Dermis microvascular lymphatic vessel endothelial cell (primary cell): ENCODE measurements at places on chromosomes 2 and 18. TPM values are rescaled to one million over a fixed set of nuclear protein-coding genes. Genes with fewer than 3 reads are reported as not detected.

DNA sequence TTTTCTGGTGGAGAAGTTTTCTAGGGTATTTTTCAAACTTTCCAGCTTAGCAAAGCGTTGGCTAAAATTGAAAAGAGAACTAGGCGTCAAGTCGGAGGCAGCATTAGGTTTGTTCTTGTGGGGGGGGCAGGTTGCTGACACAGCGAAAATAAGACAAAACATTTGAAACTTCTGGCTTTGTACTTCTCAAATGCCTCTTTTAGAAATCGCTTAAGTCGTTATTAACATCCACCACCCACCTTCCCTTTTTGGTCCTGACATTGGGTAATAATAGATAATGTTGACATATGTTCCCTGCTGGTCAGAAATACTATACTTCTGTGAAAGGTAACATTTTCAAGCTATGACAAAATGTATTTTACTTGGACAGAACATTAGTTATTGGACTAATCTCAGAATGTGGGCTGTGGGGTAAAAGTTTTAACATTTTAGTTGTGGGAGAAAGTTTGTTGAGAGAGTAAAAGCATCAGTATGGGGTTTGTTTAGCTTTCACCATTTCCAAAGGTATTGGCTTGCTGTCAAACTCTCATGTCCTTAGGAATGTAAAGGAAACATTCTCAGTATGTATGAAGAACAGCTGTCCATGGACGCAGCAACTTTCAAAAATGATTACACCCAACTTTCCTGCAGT is 88.1 kb upstream of the ZEB2 start:
- DNase-seq: no peak

The DRC1 gene
- total RNA-seq: under 0.01 TPM in 1 of 2 replicates, not detected in the other

The INHBB gene
- total RNA-seq: 20.4 and 35.3 TPM in 2 replicates

- no peak for DNase-seq
These were observed 115.2 kb upstream of the EPAS1 start for GRCh38 chr2:46181789-46182530.

- DNase-seq: no peak
These were observed 107.3 kb downstream of the C1QL2 start for GRCh38 chr2:119051263-119051662.

DNA sequence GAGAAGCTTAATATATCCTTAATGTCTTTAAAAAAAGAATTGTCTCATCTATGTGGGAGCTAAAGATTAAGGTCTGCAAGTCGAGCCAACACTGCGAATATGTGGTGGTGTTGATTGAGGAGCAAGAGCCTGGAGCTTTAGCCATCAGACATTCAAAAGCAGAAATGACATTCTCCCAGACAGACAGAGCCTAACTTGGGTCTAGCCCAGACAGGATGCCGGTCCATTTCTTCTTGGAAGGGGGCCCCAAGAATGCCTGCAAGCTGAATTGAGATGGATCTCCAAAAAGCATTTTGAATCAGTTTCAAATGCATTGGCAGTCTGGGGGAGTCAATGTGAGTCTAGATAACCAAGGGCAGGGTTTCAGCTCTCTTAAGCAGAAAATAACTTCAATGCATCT is 30.1 kb upstream of the EML4 start:
- DNase-seq: no peak

DNA sequence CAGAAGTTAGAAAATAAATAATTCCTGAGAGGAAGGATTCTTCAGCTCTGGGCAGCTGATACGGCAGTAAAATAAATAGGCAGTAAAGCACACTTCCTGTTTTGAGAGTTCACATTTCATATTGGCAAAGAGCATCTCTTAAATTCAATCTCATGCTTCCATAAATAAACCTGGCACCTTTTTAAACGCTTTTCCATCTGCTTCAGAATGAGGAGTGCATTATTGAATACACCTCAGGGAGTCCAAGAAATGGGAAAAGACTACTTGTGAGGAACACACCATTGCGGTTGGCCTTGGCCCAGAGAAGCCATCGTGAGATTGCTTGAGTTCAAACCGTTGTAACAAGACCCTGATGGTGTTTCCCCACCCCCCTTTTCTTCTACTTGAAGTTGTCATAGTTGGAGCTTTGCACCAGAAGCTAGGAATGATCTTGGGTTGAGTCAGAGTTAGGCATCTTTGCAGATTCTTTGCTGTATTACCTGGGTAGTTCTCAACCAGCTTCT is 123.9 kb downstream of the RDH14 start:
- peak; percentile 27 for DNase-seq

The FHOD3 gene
- total RNA-seq: under 0.01 TPM in 2 replicates

The CDH2 gene
- total RNA-seq: 0.90 and 1.8 TPM in 2 replicates

The CHMP3 gene
- 56.6 and 67.6 TPM in 2 replicates for total RNA-seq

DNA sequence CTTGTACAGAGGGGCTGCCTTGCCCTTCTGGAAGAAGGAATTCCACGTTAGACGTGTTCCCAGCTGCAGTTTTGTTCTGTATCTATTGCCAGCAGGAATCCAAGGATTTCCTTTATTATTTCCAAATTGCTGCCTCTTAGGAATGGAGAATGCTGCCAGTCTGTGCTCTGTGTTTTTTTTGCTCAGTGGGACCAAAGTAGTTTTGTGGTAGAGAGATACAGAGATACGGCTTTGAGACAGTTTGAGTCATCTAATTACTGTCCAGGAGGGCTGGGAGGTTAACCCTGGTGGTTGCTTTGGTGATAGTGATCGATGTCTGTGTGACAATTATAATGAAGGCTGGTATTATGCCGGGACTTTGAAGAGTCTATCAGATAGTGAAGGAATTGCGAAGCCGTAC is 26.3 kb downstream of the ASAP2 start:
- no peak for DNase-seq

GRCh38 chr2:223238301-223238700 is 186.3 kb downstream of the KCNE4 start:
- no peak for DNase-seq

The RAB27B gene
- not detected in 2 replicates for total RNA-seq

DNA sequence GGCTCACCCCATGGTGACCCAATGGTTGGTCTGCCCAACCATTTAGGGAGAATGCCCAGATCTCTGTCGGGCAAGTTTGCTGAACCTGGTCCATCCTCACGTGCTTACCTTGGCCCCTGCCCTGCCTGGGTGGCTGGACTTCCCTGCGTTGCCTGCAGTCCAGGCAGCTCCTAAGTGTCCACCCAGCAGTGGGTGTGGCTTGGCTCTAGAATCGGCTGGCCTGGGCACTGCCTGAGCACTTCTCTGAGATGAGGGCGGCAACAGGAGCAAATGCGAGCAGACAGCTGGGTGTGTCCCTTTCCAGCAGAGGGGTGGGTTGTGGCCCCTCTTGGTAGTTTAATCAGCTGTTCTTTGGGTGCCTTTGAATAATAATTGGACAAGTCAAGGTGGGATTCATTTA is 11.3 kb downstream of the PCARE start:
- DNase-seq: no peak

DNA sequence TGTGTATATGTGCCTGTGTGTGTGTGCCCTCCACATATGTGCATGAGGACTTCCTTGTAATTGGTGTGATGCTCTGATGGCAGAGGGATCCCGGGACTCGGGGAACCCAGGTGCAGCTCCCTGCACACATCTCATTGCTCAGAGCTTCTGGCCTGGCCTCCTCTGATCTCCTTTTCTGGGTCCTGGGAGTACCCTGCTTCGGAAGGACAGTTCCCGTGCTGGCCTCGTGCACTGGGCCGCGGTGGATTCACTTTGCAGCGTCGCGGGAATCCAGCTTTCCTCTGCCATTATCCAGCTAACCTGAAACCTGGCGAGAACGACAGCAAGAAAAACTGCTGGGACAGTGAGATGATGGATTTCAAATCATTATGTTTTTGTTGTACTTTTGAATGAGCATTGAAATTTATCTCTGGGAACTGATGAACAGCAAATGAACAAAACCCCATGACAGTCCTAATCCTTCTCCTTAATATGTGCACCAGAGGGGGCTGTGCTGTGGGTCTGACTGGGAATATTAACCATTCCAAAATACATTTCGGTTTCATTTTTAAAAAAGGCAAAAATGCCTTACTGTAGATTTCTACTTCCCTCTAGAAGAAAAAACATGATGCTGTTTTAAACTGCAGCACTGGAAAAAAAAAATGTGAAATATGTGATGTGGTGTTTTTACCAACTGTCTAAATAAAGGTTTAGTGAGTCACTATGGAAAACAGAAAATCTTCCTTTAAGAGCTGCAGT is 78.2 kb downstream of the PTGR3 start:
- DNase-seq: peak; percentile 5

DNA sequence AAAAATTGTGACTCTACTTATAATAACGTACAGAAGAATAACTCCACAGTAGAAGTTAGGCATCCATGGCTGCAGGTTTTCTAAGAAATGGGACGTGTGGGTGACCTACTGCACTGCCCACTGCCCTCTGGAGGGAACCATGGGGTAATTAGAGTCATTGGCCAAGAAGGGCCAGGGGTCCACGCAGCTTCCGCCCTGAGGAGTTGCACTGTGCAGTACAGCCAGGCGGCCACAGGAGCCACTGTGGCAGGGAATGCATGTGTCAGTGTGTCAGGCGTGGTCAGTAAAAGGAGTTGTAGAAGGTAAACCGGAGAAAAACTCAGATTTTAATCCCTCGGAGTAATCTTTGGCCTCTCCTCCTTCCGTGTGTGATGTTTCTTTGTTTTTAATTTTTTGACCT is 24.8 kb downstream of the NCK2 start:
- DNase-seq: no peak

DNA sequence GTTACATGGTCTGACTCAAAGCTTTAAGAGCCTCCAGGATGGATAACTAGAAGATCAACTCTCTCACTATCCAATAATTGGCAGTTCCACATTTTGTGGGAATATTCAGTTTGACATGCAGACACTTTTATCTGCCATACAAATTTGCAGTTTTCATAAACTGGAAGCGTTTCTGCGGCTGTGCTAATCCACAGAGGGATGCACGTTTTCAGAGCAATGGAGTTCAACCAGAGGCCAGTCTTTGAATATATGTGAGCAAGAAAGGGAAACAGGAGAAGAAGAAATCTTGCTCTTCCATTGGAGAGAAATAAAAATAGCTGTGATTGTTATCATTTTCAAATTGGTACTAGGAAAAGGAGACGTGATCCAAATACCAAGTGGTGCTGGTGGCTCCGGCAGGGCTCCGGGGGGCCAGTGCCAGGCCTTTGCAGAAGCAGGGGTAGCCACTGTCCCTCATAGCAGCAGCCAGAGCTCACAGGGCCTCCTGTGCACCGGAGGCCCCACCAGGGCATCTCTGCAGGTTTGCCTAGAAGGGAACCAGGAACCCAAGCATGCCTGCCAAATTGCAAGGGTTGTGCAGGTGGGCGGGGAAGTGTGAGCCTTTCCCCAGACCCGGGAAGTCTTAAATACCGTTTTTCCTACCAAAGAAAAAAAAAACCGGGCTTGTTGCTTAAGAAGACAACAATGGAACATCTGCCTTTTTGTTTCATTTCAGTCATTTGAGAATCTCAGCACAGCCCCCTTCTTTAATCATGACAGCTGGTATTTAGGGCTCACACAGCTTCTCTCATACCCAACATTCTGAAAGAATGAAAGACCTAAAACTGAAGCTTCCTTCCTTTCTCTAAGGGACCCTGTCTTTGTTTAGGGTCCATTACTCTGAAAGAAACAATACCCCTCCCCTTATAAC is 791.1 kb upstream of the SOX11 start:
- no peak for DNase-seq

DNA sequence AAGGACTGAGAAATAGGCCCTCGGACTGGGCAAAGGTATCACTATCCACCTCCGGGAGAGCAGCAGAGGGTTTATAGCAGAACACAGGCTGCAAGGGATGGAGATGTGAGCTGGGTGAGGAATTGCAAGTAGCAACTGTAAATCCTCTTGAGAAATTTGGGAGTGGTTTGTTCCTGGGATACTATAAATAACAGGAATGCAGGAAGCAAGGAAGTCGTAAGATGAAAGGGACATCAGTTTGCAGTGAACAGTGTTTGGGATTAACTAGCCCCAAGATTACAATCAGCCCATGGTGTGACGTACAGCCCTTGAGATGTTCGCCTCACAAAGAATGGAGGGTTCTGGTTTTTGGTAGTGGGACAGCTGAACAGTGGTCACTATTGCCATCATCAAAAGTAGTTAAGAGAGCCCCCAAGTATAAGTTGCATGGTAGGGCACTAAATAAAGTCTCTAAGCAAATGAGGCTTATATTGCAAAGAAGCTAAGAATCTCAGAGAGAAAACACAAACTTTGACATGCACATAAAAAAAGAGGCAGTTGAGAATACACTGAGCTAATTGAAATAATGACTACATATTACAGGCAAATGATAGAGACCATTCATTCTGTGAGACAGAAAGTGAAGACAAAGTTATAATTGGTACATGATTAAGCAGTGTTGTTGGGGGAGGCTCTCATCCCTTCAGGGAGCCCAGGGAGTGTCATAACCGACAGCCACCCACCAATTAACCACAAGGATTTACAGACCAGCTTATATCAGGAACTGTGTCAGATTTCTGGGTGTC is 362.5 kb upstream of the ACVR2A start:
- DNase-seq: no peak

- DNase-seq: no peak
These were observed 201.0 kb upstream of the HS6ST1 start for GRCh38 chr2:128519517-128520215.

DNA sequence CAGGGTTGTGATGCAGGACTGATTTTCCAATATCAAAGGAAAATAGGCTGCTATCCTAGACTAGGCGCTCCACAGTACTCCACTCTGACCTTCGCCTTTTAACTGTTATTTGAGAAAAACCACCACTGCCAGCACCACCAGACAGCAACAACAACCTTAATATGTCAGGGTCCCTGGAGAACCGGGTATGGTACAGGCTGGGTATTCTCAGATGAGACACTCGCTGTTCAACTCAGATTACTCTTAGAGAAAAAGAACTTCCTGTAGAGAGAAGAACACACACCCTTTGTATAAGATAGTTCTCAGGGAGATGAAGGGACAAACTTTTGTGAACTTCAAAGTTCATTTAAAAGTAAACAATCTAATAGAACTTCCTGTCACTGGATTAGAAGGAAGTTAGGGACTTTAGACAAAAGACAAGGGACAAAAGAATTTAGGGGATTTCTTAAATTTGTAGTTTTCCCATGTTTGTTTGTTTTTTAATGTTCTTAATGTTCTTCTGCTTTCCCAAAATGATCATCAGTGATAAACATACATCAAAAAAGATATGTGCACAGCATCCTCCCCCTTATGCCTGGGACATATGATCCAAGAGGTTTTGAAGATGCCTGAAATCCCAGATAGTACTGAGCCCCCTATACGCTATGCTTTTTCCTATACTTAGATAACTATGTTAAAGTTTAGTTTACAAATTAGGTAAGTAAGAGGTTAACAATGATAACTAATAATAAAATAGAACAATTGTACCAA is 41.3 kb upstream of the PPP1R1C start:
- no peak for DNase-seq

DNA sequence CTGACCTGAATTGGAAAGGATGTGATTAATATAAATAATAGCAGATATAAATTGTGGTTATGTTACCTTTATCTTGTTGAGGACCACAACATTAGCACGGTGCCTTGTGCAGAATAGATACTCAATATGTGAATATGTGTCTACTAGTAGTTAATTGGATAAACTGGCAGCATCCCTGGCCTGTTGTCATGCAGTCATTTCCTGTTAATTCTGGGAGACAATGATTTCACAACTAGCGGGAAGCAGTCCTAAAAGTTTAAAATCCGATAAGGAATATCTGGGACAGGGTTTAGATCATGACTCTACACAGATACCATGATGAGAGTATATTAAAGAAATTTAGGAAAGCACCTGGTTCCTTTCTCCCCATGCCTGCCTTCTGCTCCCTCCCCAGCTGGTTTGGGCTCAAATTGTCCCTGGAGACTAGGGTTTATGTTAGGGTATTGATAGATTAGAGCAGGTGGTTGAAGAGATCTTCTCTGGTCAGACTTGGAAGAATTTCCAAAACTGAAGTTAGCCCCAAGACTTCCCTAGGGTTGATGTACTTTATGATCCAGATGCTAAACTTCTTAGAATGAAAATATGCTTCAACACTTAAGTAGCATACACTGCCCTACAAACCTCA is 32.8 kb downstream of the CYBRD1 start:
- DNase-seq: no peak
